ENCODE measurements at places on chromosomes 5 and 9. TPM values are rescaled to one million over a fixed set of nuclear protein-coding genes. Genes with fewer than 3 reads are reported as not detected.

DNA sequence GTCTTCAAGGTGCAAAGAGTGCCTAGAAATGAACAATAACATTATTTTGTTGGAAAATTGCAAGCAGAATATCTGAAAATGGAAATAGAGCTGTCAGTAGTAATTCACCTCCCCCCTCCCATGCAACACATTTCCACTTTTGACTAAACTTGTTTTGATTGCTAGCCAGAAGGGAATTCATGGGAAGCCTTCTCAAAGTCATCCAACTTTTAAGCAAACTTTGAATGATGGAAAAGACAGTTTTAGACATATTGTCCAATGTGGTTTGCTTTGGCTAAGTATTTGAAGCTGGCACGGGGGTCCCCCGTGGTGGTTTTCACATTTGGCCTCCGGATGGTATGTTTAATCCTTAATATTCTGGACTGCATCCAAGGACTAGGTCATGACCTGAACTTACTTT lies 7.5 kb downstream of the NR2F1 start:
- DNase-seq = no peak

GRCh38 chr5:55481293-55481855 lies 53.4 kb downstream of the PLPP1 start:
- no peak for DNase-seq

The PCDH12 gene
- total RNA-seq = 12.1 TPM

DNA sequence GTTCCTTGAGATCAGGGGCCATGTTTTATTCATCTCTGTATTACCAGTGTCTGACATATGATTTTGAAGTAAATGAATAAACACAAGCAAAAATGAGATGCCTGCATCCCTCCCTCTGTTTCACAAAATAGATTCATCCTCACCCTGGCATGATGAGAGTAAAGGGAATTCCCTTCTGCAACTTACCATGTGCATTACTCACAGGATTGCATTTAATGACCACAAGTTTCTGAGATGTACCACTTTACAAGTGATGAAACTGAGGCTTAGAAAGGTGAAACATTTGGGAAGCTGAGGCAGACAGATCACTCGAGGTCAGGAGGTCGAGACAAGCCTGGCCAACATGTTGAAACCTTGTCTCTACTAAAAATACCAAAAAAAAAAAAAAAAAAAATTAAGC lies 74.2 kb upstream of the TNFSF8 start:
- DNase-seq = no peak
